ENCODE measurements at places on chromosomes 4 and X.

- DNase-seq, result no peak
These were observed 220.0 kb downstream of the PPP3CA start for GRCh38 chr4:101127176-101127790.

GRCh38 chrX:10235851-10236250, 79.1 kb downstream of the CLCN4 start:
- no peak for DNase-seq

DNA sequence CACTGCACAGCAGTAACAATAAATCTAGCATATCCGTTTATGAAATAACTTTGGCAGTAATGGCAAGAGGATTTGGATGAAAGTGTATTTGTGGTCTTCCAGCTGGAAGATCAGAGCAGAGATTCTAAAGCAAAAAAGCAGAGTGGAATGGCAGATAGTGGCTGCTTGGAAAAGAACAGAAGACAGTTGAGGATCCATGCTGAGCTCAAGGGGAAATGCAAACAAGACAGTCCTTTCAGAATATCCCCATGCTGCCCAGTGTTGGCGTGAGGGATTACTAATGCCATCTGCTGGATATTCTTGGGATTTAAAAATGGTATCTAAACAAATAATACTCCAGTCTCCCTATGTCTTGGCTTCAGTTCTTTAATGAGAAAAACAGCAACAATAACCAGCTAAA, 629.1 kb upstream of the ATOH1 start:
- DNase-seq, result peak; percentile 13

DNA sequence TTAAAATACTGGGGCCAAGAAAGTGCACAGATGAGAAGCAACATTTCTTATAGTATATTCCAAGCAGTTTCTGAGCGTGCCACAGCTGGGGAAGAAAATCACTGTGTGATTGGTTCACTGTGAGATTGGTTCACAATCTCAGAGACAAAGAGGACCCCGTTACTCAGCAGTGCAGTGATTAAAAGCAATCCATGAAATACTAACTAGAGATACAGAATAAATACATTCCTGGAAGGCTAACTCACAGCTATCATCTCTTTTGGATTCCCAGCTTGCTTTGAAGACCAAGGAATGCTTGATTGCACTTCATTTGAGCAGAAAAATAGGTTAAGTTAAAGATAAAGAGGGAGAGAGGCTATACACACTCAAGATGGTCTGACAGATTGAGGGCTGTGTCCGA, 132.1 kb upstream of the RAPGEF2 start:
- no peak for DNase-seq

GRCh38 chrX:34956916-34957315, 14.3 kb downstream of the FAM47B start:
- DNase-seq, result peak; percentile 44

- no peak for DNase-seq
These were observed 188.2 kb downstream of the SH2D1A start for GRCh38 chrX:124534536-124534935.

GRCh38 chrX:78064152-78064551, 39.9 kb upstream of the PGK1 start:
- DNase-seq, result no peak

- peak; percentile 63 for DNase-seq
These were observed 12.8 kb upstream of the NSUN7 start for GRCh38 chr4:40736910-40737309.

GRCh38 chrX:16628946-16629595, 20.9 kb upstream of the S100G start:
- DNase-seq, result no peak

- no peak for DNase-seq
These were observed 109.8 kb upstream of the HDX start for GRCh38 chrX:84611843-84612636.

- DNase-seq, result no peak
These were observed 449.8 kb upstream of the NWD2 start for GRCh38 chr4:36794716-36795115.
